ENCODE measurements at places on chromosomes 1 and 21.

DNA sequence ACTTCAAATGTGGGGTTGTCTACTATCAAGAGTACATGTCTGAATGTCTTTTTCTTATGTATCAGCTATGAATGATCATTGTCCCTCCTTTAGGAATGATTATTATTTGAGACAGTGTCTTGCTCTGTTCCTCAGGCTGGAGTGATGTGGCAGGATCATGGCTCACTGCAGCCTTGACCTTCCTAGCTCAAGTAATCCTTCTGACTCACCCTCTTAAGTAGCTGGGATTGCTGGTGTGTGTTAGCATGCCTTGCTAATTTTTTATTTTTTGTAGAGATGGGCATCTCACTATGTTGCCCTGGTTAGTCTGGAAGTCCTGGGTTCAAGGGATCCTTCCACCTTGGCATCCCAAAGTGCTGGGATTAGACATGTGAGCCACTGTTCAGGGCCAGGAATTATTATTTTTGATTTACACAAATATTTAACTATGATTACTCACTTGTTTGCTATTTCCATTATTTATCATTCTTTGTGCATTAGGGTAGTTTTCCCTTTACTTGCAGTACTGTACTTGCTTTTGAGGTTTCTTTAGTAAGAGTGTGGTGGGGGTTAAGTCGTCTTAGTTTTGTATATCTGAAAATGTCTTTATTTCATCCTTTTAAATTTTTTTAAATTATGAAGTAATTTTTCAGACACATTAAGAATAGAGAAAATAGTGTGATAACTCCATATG is 12.8 kb downstream of the S100A7 start:
- no peak for DNase-seq

DNA sequence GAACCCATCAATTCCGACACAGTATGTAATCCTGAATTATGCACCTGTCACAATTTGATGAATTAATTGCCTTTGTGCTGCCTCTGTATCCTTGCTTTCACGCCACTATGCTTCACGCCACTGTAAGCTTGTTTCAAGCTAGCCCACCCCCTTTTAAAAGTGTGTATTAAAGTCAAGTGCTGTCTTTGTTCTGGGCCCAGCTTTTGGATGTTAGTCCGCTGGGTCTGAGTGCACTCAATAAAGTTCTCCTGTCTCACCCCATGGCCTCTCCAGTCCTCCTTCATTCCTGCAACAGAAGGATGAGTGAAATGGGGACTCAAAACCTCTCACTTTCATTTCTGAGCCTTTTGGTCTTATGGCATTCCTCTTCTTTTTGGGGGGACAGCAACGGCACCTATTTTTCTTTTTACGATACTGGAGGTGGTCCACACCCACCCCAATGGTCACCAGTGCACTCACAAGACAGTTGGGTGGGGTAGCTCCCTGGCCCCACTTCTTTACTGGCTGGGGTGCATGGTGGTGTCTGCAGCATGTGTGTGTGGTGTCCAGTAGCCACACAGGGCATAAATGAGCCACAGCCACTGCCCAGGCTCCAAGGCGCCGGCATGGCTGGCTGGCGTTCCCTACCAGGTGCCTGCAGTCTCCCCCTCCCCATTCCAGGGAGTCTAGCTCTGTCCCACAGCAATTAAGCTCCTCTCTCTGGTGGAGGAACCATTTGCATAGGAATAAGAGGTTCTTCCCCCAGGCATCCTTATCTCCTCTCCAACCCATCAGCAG is 1.8 kb downstream of the THEM4 start:
- DNase-seq, result no peak

- DNase-seq, result no peak
Observed at GRCh38 chr1:161083748-161084596, 5.4 kb downstream of the NECTIN4 start.

- no peak for DNase-seq
Observed at GRCh38 chr1:101975371-101975770, 21.4 kb downstream of the OLFM3 start.

GRCh38 chr1:43311521-43311920 is 10.7 kb downstream of the TIE1 start:
- DNase-seq, result no peak

GRCh38 chr1:7366955-7367665 is 404.0 kb upstream of the VAMP3 start:
- no peak for DNase-seq

DNA sequence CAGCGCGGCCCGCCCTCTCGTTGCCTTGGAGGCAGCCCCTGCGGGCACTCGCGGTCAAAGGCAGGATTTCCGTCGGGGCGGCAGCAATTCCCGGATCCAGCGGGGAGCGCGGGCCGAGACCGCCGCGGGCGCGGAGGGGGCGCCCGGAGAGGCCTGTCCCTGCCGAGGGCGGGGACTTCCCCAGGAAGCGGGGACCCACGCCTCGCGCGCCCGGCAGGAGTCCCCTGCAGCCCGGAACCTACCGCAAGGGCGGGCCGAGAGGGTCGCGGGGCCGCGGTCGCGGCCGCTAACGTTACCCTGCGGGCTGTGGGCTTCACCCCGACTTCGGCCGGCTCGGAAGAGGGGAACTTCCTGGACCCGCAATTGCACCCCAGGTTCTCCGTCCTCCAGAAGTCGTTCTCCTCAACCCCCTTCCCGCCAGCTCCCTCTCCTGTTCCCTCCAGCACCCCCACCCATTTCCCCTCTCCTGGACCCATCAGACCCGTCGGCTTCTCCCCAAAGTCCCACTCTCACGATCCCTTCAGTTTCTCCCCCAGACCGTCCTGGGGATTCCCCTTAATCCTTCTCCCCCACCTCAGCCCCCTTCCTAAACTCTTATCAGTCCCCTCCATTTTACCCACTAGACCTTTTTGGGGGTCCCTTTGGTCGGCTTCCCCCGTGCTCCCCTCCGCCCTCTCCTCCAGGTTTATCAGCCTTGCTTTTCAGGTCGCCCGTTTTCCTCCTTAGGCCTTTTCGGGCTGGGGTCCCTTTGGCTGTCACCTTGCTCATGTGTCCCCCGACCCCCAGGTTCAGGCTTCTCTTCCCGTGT is 604 bp downstream of the FGR start:
- peak; percentile 52 for DNase-seq

- peak; percentile 1 for DNase-seq
Observed at GRCh38 chr1:219660666-219661463, 48.0 kb upstream of the ZC3H11B start.

DNA sequence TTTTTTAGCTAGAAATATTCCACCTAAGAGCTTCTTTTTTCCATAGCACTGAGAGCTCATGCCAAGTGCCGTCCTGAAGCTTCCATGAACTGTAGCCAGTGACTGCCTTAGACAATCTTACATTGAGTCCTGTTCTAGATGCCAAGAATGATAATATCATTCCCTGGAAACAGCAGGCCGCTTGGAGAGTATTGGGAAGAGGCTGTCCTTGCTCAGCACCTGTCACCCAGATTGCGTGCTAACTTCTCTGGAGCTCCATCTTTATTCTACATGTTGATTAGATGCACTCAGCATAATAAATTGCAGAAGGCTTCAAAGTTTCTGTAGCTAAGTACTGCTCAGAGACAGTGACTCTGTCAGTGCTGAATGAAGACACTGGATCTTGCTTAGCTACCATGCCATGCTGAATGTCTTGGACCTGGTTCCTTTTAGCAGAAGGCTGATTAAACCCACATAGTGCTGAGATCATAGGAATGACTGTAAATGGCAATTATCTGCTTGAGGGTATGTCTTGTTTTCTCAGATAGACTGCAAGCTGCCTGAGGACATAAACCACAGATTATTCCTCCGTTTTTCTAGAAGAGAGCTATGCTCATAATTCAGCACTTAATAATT is 83.1 kb upstream of the IRF2BP2 start:
- no peak for DNase-seq

- DNase-seq, result no peak
Observed at GRCh38 chr1:87904651-87905050, 576.0 kb downstream of the LMO4 start.

GRCh38 chr1:1758692-1759455 is 19.4 kb downstream of the NADK start:
- no peak for DNase-seq

DNA sequence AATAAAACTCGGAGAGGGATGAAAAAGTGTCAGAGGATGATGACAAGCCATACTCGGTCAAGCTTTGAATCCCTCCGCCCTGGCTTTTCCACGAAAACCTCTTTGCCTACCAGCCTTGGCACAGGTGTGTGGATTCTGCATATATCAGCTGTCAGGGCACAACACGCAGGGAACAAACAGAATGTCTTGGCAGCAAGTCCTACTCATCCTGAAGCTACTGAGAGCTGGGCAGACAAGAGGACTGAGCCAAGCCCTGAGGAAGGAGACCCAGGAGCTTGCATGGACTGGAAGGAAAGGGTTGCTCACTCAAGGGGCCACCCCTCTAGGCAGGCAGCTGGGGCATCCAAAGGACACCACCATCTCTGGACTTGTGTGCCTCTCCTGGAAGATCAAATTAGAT is 132.4 kb downstream of the HMGB4 start:
- no peak for DNase-seq

GRCh38 chr1:244214009-244214967 is 163.2 kb downstream of the ZBTB18 start:
- DNase-seq, result no peak

Data from activated naive CD4-positive, alpha-beta T cell treated with Interleukin-2 at 50 U/mL for 16 hours (primary cell).